ENCODE measurements at places on chromosomes 7 and 10.

GRCh38 chr7:54960517-54960916 is 58.3 kb upstream of the EGFR start:
- DNase-seq: no peak

- no peak for DNase-seq
Observed at GRCh38 chr10:51596695-51597094, 102.7 kb downstream of the CSTF2T start.

GRCh38 chr10:77319557-77319956 is 318.1 kb downstream of the KCNMA1 start:
- DNase-seq: no peak

DNA sequence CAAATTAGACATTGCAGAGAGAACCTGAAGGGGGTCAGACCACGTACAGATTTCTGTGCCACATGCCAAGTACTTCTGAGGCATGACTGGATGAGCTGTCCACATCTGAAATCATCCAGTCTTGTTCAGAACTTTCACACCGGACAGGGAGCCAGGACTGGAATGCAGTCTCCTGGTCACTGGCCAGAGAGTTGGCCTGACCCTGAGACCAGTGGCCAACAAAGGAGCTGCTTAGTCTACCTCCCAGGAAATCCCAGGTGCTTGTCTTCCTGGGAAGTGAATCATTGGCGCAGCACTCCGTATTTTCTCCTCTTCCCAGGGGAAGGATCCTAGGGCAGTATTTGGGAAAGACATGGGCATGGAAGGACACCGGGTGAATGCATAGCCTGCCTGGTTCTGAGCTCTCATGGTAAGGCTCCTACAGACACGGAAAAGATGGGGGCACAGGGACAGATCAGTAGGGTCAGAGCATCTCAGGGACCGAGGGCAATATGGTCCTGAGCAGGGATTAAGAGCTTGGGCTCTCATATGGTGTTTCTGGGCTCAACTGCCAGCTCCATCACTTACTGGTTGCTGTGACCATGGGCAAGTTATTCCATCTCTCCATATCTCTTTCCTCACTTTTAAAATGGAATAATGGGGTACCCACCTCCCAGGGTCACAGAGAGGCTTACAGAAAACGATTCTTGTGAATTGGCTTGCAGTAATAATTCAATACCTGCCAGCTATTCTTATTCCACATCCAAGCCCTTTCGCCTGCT is 1.3 kb upstream of the SCD start:
- DNase-seq: no peak

DNA sequence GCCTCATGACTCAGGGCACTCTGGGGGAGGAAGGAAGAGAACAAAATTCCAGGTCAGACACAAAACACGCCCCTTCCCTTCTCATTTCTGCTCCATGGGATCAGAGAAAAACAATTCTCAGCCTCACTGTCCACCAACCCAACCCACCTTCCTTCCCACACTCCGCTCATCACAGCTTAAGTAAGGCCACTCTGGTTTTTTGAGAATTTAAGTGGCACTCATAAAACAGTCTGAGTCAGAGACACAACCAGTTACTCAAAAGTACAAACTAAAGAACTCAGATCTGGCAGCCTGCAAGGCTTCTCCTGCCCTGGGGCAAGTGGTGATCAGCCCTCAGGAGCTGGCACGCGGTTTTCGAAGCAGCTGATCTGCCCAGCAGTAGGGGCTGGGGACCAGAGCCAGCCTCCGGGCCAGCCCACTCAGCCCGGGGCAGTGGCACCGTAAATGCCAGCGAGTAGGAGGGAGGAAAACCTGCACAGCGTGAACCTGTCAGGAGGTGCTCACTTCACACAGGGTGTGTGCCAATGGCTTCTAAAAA is 39.1 kb upstream of the ABLIM1 start:
- no peak for DNase-seq

DNA sequence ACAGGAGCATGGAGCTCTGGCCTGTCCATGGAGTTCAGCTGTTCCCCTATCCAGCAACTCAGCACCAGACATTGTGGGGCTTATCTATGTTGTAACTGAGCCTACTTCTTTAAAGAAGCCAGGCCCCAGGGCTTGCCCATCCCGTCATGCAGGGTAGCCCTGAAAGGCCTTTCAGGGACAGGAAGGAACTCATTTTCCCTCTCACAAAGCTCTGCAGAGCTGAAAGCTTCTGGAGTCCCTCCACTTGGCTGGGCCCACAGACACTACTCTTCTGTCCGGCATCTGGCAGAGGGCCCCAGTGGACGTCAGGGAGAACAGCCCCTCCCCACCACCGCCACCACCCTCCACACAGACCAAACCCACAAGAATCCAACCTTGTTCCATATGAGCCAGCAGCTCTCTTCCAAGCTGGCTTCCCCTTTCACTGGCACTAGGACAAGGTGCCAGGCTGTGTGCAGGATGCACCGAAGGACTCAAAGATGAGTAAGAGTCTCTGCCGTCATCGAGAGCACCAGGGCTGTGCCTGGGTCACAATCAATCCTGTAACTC is 33.1 kb downstream of the DENND2A start:
- no peak for DNase-seq

GRCh38 chr7:70325509-70326101 is 727.3 kb downstream of the AUTS2 start:
- DNase-seq: no peak

GRCh38 chr10:102919992-102920739 is 2.1 kb downstream of the CNNM2 start:
- DNase-seq: no peak

- DNase-seq: no peak
Observed at GRCh38 chr7:37786741-37787569, 61.4 kb upstream of the NME8 start.

DNA sequence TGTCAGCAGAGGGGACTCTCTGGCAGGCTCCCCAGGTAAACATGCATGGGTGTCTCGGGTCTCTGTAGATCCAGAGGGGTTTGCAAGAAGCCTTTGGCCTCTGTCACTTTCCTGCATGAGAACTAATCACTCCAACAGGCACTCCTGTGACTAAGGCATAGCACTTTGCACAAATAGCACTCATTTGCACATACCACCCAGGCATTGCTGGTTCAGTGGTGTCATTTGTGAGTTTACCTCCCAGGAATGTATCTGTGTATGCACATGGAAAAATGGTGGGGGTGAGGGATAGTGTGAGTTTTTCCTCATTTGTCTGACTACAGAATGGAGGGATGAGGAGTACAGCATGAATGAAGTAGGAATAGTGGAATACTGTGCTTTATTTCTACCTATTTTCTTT is 39.5 kb downstream of the CNNM1 start:
- DNase-seq: no peak

DNA sequence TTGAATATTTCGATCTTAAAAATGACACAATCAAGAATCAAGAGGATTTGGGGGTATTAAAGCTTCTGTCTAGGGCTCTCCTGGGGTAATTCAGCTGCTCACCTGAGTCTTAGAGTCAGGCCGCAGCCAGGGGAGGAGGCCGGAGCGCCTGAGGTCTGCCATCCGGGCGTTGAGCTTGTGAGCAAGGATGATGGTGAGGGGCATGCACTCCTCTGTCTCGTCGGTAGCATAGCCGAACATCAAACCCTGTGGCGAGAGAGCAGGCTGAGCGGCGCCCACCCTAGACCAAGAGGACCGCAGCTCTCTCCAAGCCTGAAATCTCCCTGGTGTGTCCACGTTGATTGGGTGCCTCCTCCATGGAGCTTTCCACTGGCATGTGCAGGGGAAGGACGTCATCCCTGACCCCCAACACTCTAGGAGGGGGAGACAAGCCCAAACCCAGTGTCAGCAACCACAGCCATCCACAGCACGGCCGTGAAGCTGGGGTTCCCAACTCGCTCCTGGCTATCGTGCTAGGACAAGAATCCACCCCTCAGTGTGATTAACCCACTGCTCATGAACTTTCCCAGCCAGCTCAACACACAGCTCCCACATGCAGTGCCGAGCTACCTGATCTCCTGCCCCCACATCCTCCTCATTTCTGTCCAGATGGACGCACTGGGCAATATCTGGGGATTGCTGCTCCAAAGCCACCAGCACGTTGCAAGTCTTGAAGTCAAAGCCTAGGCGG is 9.2 kb downstream of the MAT1A start:
- DNase-seq: no peak

GRCh38 chr7:39539816-39540215 is 26.4 kb upstream of the YAE1 start:
- no peak for DNase-seq

DNA sequence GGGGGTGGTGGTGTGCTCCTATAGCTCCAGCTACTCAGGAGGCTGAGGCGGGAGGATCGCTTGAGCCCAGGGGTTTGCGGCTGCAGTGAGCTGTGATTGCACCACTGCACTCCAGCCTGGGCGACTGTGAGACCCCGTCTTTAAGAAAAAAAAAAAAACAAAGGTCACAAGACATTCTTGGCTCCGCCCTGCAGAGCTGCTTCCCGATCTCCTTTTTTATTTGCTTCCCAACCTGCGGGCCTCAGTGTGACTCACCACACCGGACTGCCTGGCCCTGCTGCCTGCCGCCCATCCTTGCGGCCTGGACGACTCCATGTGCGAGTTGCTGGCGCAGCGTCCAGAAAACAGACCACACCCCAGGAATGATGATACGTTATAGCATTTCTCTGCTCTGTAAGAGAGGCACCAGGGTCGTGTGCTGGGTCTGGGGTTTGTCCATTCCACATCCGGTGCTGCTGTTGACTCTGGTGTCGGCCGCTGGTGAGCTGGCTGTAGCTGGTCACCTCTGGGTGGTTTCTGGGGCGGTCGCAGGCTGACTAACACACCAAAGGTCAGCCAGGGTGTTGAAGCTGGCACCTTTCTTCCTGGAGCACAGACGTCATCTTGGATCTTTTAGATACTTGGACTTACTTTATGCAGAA is 123.6 kb downstream of the TCF7L2 start:
- DNase-seq: no peak

DNA sequence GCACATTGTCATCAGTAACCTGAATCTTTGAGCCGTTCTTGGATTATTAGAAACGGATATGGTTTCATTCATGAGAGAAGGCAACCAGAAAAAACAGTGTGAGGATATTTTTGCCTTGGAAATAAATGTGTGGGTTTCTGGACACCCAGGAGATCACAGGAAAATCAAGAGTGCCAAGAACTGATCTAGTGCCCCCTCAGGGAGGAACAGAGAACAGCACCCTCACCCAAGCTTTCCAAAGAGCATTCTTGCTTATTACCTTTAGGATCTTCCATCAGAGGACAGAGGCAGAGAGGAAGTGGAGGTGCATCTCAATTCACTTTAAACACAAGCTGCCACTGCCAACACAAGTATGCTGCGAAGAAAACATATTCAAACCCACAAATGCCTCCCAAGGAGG is 851.5 kb upstream of the COBL start:
- DNase-seq: no peak

DNA sequence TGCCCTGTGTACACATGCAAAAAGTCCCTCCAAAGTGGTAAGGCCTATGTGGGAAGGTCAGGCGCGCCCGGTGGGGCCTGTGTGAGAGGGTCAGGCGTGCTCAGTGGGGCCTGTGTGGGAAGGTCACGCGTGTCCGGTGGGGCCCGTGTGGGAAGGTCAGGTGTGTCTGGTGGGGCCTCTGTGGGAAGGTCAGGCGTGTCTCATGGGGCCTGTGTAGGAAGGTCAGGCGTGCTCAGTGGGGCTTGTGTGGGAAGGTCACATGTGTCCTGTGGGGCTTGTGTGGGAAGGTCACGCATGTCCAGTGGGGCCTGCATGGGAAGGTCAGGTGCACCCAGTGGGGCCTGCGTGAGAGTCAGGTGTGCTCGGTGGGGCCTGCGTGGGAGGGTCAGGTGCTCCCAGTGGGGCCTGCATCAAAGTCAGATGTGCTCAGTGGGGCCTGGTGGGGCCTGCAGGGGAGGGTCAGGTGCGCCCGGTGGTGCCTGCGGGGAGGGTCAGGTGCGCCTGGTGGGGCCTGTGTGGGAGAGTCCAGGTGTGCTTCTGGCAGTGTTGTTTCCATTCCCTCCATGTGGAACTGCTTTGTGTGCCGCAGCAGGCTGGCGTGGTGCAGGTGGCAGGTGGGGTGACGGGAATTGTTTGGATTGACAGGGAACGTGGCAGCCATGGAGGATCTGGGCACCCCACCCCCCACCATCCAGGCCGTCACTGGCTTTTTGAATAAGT is 15.4 kb downstream of the LRRC27 start:
- no peak for DNase-seq

- DNase-seq: no peak
Observed at GRCh38 chr10:133258066-133258817, 18.4 kb downstream of the ADAM8 start.

DNA sequence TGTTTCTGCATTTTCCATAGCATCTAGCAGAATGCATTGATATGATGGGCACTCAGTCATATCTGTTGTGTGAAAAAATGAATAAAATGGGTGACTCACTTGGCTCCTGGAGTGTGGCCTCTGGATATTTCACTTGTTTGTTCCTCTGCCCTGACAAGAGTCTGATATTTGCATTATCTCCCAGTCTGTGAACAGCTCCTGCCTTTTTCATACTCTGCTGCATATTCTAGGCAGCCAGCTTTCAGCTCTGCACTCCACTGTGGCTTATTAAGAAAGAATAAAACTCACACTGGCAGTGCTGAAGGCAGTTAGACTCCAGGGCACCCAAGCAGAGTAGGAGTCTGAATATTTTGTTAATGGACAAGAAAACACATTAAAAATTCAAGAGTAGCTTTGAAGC is 623.9 kb downstream of the SORCS1 start:
- DNase-seq: no peak

DNA sequence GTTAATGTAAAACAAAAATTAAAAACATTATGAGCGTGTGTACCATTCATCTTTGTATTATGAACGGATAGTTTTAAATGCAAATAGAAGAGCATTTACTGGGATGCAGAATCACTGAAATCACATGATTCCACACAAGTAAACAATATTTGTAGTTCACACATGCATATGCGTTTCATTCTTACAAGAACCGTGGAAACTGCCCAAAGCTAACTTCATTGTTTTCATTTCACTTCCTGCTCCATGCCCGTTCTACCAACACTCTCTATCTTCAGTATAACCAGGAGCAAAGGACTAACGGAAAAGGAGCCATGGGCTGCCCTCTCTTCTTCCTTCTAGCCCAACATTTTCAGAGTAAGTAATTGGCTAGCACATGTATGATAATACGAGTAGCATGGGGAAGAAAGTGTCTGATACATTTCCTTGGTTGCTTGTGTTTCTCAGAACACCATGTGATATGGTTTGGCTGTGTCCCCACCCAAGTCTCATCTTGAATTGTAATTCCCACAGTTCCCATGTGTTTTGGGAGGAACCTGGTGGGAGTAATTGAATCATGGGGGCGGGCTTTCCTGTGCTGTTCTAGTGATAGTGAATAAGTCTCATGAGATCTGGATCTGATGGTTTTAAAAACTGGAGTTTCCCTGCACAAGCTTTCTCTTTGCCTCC is 38.8 kb downstream of the ZNF783 start:
- no peak for DNase-seq

DNA sequence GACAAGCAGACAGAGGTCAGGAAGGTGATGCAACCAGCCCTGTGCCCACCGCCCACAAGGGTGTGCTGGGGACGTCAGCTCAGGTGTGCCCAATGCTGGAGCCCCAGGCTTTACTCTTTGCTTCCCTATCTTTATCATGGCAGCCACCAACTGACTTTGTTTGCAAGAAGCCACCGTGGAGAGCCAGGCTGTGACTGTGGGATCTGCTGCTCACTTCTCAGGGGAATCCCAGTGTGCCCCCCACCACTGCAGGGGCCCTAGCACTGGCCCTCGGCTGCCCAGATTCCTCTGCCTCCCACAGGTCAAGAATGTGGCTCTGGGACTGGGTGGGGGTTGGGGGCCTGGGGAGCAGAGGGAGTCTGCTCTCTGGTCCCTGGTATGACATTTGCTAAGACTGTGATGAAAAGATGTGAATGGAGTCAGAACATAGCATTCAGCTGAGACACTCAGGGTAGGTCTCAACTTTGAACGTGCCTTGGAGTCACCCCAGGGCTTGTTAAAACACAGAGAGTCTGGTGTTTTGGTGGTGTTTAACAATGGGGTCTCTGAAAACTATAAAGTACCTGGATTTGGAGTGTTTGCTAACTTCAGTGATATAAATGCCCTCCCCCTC is 47.3 kb downstream of the ARHGAP22 start:
- DNase-seq: no peak

Measured in stimulated activated CD4-positive, alpha-beta T cell treated with anti-CD3 and anti-CD28 coated beads, Interleukin-1b, Interleukin-23, amount 100 ng/mL, for 4 hours (primary cell).